Left ventricle myocardium superior (tissue), 1 donor: ENCODE measurements at places on chromosomes 4 and X.

DNA sequence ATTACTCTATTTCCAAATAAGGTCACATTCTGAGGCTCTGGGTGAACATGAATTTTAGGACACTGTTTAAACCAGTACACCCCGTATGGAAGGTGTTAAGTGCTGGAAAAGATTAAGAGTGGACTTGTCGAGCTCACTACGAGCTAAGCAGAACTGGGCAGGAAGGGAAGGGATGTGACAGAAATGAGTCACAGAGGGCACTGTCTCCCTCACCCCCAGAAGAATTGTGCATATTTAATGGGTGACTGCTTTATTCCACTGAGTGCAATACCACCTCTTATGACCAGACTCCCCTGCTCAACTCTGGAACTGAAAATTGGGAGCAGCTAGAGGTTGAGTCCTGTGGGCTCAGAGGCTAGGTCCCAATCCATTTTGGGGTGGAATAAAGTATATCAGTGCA is 187.4 kb upstream of the RPS6KA3 start:
- DNase-seq: no peak

DNA sequence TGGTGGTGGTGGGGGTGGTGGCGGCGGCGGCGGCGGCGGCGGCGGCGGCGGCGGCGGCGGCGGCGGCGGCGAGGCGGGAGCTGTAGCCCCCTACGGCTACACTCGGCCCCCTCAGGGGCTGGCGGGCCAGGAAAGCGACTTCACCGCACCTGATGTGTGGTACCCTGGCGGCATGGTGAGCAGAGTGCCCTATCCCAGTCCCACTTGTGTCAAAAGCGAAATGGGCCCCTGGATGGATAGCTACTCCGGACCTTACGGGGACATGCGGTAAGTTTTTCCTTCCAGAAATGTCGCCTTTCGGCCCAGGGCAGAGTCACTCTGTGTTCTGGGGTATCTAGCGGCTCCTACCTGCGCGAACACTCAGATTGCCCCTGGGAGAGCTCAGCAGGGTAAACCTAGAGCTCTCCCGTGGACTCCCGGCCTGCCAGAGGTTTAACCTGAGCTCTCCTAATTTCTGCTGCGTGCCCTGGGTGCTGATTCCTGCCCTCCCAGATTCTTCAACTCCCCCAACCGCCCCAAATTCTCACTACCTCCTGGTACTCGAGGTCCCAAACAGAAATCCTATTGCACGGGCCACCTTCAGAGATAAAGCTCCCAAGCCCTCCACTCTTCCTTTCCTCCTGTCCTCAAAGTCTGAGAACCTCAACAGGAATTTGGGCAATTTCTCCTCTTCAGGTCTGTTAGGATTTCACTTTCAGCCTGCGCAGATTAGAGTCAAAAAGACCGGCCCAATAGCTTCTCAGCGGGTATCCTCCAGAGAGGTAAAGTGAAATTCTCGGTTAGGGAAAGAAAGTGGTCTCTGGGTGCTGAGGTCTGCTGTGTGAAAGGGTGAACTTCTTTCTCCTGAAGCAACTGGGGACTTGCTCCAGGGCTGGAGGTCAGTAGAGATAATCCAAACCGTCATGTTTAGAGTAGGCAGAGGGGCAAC is 2.9 kb downstream of the AR start:
- DNase-seq: no peak

GRCh38 chr4:158807691-158808090 is 38.9 kb downstream of the FNIP2 start:
- DNase-seq: no peak

DNA sequence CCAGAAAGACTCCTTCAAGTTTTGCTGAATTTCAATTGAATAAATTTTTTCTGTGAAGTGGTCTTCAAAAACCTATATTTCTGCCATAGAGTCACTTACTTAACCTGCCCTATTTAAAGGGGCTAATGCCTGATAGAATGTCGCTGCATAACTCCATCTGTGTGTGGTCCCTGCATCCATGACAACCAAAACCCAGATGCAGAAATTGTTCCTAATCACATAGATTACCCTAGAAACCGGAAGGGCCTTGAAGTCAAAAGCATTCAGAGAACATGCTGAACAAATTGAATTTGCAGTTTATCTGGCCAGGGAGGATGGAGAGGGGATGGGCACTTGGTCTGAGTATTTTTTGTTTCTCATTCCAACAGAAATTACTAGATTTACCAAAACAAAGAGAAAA is 1.5 kb upstream of the PARM1 start:
- DNase-seq: no peak

- no peak for DNase-seq
These were observed 59.7 kb downstream of the HMGB3 start for GRCh38 chrX:151042842-151043241.

- no peak for DNase-seq
These were observed 33.4 kb upstream of the KLHL34 start for GRCh38 chrX:21691512-21692018.

- DNase-seq: no peak
These were observed 103.6 kb downstream of the ITM2A start for GRCh38 chrX:79263550-79263949.

DNA sequence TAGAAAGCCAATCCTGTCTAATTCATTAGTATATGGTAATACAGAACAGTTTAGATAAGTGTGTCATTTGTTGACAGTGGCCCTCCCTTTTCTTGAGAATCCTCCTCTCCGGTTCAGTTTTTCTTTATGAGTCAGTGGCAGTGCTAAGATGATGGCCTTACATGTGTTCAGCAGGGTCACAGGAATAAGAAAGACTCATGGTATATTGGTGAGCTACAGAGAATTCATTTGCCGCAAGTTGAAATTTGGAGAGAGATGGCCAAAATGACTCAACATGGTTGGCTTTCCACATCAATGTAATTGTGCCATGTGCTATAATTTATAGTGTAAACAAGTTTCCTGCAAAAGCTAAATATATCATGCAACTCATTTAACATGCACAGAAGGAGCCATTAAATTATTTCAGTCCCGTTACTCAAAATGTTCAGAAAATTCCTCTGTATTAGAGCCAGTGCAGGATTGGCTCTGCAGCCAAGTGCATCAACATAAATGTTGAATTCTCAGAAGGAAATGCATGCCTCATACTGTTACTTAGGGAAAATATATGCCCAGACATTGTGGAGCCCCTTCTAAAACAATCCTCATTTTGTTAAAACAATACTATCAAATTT is 374.3 kb downstream of the AFF2 start:
- no peak for DNase-seq

GRCh38 chr4:54709400-54709799 is 51.6 kb downstream of the KIT start:
- DNase-seq: no peak

DNA sequence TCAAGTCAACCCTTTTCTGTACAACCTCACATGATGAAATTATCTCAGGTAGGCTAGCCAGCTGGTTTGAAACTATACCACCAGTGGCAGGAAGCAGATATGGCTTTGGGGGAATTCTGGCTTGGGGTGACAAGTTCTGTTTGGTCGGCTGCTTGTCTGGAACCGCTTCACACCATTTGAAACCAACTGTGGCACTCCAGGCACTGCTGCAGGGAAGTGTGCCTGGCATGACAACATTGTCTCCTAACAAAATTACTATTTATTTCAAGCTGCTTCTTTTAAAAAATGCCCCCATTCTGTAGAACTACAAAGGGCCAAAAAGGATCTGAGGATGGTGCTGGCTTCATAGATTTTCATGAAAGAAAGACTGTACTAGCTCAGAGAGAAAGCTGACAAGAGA is 37.1 kb upstream of the GPM6B start:
- DNase-seq: no peak

DNA sequence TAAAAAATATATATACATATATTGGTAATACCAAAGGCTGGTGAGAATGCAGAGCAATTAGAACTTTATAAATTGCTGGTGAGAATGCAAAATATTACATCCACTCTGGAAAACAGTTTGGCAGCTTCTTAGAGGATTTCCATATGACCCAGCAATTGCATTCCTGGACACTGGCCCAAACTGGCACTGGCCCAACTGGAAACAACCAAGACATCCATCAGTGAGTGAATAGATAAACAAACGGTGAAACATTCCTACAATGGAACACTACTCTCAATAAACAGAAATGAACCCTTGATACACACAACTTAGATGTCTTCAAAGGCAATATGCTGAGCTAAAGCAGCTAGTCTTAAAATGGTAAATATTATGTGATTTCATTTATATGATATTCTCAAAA is 524.2 kb downstream of the IQCM start:
- DNase-seq: peak; percentile 52

DNA sequence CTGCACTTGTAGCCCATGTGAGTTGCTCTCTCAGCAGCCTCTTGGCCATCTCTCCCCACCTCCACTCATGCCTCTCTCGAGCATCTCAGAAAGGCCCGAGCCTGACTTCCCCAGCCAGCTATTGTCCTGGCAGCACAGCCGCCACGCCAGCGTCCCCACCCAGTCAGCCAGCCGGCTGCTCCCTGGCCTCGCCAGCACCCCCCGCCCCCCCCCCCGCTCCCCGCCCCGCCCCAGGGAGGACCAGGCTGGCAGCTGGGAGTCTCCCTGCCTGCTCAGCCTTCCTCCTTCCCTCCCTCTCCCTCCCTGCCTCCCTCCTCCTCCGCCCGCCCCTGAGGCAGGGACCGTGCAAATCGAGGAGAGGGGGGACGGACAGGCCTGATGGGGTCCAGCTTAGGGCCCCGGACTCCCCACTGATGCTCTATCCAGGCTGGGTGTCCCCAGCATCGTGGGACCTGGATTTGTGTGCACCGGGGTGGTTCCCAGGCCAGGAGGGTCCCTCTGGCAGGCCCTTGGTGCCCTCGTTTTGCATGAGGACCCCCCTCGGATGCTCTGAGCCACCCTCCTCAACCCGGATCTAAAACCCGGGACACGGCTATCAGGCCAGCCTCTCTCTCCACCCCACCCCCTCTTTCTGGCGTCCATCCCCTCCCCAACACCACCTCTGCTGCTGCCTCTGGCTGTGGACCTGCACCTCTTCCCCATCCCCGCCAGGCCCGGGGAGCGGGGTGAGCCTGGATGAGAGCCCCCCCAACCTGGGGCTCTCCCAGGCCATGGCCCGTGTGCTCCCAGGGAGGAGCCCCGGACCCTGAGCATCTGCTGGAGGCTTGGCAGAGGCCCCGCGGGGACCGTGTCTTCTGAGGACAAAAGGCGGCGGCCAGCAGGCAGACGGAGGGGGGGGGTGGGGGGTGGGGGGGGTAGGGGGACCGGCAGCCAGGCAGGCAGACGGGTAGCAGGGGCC is at the start of gene GPR173:
Gene GPR173, plus strand, starts transcription at position 621 of the 958 bp plus-strand sequence. CDS start 27,833 bp downstream, outside the sequence.
- DNase-seq: peak; percentile 64

- no peak for DNase-seq
These were observed 157.4 kb downstream of the STIM2 start for GRCh38 chr4:27018076-27018475.

GRCh38 chr4:171390626-171391025 is 422.6 kb upstream of the GALNTL6 start:
- DNase-seq: no peak

DNA sequence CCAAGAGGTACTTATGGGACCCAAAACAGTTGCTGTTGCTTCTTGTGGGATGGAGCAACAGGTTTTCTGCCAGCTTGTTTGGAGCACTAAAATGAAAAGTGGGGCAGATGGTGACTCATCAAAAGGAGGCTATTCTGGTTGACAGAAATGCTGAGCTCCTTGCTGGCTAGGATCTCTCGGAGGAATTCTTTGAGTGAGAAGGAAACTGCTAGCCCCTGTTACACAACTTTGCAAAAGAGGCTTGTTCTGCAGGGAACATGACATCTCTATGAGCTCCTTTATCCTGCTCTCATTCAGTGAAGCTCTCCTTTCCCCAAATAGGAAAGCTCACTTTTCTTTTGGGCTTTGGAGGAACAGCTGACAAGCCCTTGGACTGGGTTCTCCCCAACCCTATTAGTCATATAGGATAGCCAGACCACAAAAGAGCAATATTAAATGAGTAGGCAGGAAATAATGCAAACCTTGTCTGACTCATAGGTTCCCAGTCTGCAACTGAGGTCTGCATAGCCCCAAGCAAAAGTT is 108.3 kb downstream of the CDS1 start:
- no peak for DNase-seq

- no peak for DNase-seq
These were observed 53.2 kb downstream of the ARHGAP10 start for GRCh38 chr4:147785129-147785528.

GRCh38 chr4:40228497-40229365 is 31.9 kb downstream of the RHOH start:
- DNase-seq: no peak

DNA sequence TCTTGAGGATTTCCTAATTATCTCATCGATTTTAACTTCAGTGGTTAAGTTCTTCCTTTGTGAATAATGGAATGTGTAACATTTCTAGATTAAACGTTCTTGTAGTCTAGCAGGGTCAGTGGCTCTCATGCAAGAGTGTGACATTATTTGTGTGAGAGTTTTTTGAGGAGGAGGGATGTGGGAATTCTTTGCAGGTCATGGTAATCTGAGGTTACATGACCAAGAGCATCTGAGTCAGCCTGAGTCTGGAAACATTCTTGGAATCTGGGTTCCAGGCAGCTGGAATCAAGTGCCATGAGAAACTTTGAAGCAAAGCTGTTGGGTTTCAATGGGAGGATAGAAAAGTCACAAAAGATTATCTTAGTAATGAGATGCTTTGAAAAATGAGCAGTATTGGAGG is 49.5 kb downstream of the GK start:
- DNase-seq: no peak

GRCh38 chr4:152994038-152994437 is 57.9 kb downstream of the FHDC1 start:
- no peak for DNase-seq

DNA sequence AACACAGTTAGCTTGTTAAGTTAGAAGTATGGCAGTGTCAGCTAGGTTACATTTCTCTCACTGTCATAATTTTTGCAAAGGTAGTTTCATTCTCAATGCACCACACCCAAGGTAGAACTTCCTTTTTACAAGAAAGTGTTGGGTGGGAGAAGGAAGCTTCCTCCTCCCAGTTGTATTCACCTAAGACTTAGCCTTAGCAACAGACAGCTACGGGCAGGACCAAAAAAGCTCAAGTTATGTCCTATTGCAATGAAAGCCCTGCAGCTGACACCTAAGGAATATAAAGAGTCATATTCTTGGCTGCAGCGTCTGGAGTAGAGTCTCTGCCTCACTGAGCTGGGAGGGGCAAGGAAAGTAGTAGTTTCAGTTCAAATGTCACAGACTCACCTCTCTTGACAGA is 25.1 kb upstream of the PRDM8 start:
- DNase-seq: no peak

DNA sequence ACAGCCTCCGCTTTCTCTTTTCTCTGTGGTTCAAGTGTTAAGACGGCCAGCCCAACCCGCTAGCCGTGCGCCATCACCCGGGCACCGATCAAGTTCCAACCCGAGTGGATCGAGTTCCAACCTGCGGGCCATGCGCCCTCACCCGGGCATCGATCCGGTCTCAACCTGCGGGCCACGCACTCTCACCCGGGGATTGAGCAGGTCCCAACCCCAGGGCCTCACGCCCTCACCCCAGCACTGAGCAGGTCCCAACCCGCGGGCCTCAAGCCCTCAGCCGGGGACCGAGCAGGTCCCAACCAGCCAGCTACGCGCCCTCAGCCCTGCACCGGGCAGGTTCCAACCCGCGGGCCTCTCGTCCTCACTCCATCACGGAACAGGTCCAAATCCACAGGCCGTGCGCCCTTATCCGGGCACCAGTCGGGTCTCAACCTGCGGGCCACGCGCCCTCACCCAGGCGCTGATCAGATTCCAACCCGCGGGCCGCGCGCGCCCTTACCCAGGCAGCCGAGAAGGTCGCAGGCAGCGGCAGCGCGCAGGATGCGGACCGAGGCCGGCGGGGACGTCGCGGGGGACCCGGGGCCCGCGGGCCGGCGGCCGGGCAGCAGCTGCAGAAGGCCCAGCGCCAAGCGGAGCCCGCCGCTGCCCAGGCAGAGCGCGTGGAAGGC is 443 bp downstream of the GPR143 start:
- no peak for DNase-seq

- no peak for DNase-seq
These were observed 55.0 kb downstream of the FBXW7 start for GRCh38 chr4:152480901-152481300.
